ENCODE measurements at places on chromosomes 16 and 17.

DNA sequence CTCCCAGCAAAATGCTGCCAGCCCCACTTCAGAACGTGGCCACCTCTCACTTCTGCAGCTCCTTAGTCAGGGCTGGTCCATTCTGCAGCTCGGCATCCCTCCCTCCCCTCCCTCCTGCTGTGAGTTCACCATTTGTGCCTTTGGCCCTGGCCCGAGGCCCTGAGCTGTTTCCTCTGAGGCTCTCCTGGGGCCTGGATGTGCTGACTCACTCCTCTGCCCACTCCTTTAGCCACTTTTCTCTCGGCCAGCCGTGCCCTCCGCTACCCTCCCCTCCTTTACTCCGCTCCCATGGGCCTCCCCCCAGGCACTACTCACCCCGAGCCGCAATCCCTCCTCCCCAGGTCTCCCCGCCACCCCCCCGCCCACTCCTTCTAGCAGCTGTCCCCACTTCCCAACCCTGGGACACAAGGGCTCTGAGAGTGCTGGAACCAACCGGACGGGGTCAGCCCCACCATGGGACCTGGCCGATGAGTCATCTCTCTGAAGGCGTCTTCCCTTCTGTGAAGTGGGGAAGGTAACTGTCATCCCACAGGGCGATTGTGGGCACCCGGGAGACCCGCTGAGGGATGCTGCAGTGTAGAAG, 11.5 kb downstream of the KCNG4 start:
- DNase-seq, result no peak

- no peak for DNase-seq
Observed at GRCh38 chr16:56617212-56618085, 8.1 kb upstream of the MT1E start.

DNA sequence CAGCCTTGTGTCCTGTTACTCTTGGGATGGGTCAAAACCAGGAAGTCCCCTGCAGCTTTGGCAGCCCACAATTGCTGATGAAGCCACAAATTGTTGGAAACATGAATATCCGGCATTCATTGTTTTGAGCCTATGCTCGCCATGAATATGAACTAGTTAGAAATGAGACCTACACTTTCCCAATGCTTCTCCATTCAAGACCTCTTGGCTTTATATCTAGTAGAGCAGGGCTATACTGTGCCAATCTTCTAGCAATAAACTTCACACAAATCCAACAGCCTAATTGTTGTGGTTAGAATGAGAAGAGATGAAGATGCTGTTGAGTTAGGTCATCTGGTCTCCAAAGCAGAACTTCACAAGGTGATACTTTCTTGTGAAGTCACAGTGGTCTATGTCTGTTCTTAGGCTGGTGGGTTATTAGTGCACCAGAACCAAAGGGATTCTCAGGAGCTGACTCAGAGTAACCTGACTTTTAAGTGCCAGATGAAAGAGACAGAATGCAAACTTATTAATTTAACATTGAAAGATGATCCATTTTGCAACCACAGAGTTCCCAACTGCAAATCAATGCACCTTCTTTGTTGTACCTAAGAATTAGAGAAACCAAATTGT, 13.7 kb upstream of the KRT23 start:
- DNase-seq, result no peak

DNA sequence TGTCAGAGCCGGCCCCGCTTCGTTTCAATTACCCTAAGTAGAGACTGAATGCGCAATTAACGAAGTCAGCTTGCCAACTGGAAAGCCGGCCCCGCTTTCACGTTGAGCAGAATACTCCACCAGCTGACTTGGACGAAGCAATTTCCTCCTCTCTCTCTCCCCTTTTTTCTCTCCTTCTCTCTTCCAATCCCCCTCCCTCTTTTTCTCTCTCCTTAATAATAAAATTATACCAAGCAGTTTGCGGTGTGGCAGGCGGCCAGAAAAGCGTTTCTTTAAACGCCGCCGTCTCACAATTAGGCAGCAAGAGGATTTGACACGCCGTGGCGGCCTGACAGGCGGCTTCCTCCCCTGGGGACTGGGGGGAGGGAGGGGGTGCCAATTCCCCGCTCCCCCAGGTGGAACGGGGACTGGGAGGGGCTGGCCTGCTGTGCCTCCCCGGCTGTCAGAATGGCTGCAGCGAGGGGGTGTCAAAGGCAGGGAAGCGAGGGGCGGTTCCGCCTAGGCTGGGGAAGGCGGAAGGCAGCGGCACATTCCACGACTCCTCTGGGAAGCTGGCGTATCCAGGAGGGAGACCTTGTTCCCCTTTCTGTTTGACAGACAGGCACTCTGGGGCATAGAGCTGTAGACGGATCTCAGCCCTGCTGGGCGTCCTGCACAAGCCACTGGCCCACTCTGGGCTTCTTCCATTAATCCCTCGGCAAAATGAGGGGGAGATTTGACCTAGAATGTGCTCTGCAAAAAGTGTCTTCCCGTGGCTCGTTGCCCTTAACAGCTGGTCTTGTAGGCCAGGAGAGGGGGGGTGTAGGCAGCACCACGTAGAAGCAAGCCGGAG, 52.7 kb downstream of the SREBF1 start:
- no peak for DNase-seq

- no peak for DNase-seq
Observed at GRCh38 chr17:78304549-78305037, 55.3 kb downstream of the SOCS3 start.

- no peak for DNase-seq
Observed at GRCh38 chr16:278863-279366, 1.5 kb upstream of the ARHGDIG start.

DNA sequence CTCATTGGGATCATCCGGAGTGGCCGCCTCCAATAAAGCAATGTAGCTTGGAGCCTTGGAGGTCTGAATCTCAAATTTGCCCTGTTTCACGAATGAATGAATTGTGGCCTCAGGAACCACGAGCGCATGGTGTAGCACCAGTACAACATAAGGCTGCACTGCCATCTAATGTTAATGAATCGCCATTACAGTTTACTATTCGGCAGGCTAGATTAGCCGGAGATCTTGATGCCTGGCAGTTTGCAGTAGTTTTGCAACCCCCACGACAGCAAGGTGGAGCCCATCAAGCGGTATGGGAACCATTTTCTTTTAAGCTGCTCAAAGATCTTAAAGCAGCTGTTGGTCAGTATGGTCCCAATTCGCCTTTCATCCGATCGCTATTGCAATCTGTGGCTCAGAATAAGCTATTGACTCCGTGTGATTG, 18.8 kb downstream of the ALOX15B start:
- peak; percentile 79 for DNase-seq

- no peak for DNase-seq
Observed at GRCh38 chr16:55453909-55454308, 25.1 kb upstream of the MMP2 start.

All from GM10248 (cell line).